Stimulated activated CD8-positive, alpha-beta memory T cell treated with anti-CD3 and anti-CD28 coated beads, Interleukin-4, amount 100 ng/mL, for 1 hour (primary cell): ENCODE measurements at places on chromosomes 1 and 21.

GRCh38 chr21:37337831-37338230, 28.7 kb upstream of the DYRK1A start:
- DNase-seq = no peak

DNA sequence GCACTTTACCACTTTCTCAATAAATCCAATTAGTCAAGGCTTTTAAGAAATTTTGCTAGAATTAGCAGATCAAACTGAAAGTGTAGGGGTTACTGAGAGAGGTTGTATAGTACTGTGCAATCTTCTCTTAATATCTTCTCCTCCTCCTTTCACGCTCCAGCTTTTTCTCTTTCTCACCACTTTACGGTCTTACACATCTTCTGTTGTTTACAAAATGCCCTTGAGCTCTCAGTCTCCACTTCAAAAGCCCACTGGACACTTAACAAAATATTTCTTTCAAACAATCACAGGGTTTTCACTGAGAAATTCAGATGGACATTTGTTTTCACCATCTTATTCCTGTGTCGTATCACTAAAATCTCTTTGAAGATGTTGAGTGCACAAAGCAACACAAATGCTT, 678.2 kb downstream of the ADGRL2 start:
- DNase-seq = no peak

DNA sequence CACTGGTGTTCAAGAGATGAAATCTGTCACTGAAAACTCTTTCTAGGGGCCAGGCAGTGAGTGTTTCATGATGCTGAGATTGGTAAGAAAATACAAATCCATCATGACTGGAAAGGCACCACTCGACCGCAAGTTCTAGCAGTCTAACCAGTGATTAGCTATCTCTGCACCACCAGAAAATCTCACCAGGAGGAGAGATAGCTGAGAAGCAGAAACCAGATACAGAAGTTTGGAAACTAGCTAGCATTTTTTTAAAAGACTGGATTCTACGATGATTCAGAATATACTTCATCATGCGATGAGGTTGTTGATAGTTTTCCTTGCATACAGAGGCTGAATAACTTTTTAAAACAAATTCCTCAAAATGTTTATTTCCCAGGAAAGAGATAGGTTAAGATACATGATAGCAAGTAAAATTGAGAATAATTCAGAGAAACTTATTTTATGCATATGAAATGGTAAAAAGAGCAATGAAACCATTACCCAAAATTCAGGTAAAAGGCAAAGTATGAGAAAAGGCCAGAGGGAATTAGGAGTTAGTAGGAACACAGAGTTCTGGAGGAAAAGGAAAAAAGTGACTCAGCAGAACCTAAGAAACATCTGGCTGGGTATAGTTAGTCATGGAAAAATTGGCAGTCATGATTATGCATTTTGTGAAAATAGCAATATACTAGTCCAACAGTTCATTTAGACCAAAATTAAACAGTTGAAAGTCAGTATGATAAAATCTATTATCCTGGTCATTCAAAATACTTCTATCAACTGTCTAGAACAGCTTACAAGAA, 3.3 kb upstream of the F3 start:
- DNase-seq = no peak

DNA sequence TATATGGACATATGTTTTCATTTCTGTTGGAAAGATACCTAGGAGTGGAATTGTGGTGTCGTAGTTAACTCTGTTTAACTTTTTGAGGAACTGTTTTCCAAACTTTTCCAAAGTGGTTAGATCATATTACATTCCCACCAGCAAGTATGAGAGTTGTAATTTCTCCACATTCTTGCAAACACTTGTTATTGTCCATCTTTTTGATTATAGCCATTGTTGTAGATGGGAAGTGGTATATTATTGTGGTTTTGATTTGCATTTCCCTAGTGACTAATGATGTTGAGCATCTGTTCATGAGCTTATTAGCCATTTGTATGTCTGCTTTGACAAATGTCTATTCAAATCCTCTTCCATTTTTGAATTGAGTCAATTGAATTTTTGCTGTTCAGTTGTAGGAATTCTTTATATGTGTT, 19.8 kb downstream of the CAMTA1 start:
- no peak for DNase-seq

DNA sequence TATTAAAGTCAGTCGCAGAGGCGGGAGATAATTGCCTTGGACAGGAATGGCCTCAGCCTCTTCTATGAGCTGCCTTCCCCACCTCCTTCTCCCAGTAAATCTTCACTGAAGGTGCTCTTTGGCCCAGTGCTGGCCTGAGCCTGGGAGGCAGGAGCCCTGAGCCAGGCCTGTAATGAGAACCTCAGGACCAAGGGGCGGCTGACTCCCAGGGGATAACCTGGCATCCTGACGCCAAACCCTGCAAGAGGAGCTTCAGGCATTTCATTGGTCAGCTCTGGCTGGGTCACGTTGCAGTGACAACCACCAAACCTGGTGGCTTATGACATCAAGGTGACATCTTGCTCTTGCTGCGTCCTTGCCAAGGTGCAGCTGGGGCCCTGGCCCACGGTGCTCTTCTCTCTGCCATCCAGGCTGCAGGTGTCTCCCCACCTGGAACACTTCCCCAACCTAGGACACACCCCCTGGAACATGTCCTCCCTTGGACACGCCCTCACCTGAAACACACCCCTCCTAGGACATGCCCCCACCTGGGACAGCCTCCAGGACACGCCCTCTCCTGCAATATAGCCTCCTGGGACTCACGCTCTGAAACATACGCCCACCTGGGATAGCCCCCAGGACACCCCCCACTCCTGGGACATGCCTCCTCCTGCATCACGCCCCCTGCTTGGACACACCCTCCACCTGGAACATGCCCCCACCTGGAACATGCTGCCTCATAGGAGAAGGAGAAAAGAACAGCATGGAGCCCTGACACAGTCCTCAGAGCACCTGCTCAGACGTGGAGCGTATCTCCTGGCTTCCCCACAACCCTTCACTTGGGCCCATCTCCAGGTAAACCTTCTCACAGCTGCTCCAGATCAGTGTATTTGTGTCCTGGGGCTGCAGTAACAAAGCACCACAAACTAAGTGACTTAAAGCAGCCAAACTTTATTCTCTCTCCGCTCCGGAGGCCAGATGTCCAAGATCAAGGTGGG, 333.6 kb downstream of the NPHP4 start:
- DNase-seq = no peak

- DNase-seq = no peak
Observed at GRCh38 chr1:167294528-167294927, 73.8 kb downstream of the POU2F1 start.

- no peak for DNase-seq
Observed at GRCh38 chr1:184212649-184213314, 161.3 kb downstream of the TSEN15 start.

GRCh38 chr1:19814681-19815503, at the start of gene RNF186:
RNF186 (minus strand) TSS chr1:19815283; CDS start chr1:19815101, 182 bp downstream.
- no peak for DNase-seq

- no peak for DNase-seq
Observed at GRCh38 chr1:19925342-19926070, 2.1 kb upstream of the PLA2G2E start.

DNA sequence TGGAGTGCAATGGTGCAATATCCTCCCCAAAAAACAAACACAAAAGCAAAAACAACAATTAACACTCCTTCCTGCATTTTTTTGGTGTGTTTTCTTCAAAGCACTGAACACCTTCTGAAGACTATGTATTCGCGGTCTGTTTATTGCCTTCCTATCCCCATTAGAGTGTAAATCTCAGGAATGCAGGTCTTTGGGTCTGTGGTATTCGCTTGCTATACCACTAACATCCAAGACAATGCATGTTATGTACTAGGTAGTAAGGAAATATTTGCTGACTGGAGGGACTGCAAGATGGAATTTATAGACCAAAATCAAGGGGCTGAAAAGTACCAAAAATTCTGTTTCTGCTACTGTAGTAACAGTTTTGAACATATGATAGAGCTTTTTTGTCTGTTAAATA, 299.4 kb downstream of the RYR2 start:
- no peak for DNase-seq

DNA sequence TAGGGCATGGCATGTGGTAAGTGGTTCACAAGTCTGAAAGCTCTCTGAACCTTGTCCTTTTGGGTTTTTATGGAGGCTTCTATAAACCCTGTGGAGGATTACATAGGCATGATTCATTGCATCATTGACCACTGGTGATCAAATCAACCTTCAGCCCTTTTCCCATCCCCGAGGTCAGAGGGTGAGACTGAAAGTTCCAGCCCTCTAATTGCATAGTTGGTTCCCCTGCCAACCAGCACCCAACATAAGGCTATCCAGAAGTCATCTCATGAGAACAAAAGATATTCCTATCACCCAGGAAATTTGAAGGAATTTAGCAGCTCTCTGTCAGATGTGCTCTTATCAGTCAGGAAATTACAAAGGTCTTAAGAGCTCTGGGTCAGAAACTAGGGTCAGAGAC, 89.5 kb upstream of the ARTN start:
- DNase-seq = no peak

- no peak for DNase-seq
Observed at GRCh38 chr1:209134001-209134400, 449.5 kb upstream of the CAMK1G start.

GRCh38 chr1:33633019-33633801, 160.8 kb downstream of the ZSCAN20 start:
- DNase-seq = peak; percentile 75

DNA sequence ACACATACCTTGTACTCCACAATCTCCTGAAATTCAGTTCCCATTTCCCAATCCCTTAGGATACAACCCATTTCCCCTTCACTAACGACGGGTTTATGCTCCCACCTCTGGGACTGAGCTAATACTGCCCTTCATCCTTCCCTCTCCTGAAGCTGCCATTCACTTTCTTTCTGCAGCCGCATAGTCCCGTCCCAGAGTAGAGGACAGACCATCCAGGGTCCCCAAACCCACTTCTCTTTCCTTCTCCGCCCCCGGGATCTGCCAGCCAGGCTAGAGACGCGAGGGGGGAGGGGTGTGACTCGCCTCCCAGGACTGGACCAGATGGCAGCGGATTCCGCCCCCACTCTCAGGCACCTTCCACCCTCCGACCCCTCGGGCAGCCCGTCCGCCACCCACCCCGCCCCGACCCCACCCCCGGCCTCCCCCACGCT, 679 bp downstream of the ABL2 start:
- DNase-seq = no peak

- DNase-seq = no peak
Observed at GRCh38 chr21:33031152-33031911, 5.6 kb downstream of the OLIG2 start.

- no peak for DNase-seq
Observed at GRCh38 chr1:192764675-192765074, 44.2 kb upstream of the RGS2 start.

DNA sequence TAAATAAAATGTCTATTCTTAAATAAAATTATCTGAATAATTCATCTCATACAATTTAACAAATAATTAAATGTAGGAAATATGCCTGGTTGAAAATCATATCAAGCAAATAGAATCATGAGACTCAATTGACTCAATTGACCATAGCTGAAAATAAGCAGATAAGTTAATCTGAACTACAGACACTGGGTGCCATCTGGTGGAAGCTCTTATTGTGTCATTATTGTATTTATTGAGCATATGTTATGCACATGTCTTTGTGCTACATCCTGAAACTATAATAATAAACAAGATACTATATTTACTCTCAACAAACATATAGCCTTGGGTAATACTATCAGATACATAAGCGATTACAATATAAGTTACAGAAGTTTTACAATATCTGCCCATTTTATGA, 41.0 kb downstream of the BRINP3 start:
- DNase-seq = no peak

GRCh38 chr1:169115891-169116585, 9.5 kb downstream of the ATP1B1 start:
- DNase-seq = no peak

- no peak for DNase-seq
Observed at GRCh38 chr1:183313063-183313462, 105.1 kb downstream of the NMNAT2 start.

DNA sequence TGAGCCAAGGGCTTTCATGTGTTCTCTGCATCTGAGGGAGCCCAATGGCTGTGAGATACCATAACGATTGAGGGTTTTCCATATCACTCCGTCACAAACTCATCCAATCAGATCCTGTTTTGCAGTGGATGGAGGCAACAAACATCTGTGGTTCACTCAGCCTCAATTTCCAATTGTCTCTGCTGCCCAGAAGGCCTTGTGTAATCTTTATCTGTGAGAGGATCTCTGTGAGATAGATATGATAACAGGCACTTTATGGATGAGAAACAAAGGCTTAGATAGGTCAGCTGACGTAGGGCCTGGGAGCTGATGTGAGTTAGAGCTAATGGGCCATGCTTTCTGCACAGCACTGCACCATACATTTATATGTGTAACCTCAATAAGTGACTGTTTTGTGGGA, 3.3 kb upstream of the MTARC1 start:
- DNase-seq = no peak

DNA sequence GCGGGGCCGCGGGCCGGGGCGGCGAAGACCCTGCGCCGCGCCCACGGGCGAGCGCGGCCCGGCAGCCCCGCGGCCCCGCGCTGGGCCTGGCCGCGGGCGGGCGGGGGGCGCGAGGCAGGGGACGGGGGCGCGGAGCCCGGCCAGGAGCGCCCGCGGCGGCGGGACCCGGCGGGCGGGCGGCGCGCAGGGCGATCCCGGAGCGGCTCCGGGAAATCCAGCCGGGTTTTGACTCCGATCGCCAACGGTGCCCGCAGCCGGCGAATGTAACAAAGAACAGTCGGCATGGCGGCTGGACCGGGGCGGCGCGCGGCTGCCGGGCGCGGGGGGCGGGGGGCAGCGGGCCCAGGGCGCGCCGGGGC, 334 bp downstream of the PRDM15 start:
- peak; percentile 38 for DNase-seq

DNA sequence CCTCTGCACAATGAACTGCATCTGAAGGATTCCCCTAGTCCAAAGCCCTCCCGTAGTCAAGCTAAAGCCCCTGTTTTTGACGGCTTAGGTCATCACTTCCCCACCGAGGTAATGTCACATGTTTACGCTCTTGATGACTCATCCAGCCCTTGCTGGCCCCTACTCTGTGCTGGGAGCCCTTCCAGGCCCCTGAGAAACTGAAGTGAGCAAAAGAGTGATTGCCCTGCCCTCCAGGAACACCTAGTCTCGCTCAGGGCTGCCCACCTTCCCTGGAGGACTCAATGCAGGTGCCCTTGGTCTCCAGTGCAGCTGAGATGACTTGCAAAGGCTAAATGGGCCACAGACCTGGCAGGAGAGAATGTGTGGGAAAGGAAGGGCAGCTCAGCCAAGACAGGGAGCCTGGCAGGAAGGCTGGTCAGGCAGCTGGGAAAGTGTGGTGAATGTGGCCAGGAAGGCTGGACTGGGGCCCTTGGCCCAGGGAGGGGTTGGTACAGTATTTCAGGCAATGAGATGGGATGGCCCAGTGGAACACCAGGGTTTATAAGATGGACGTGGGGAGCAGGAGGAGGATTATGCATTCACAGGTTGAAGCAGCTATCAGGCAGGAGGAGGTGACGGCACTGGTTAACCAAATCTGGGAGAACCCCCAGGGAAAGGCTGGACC, 345.6 kb downstream of the NPHP4 start:
- no peak for DNase-seq
